Activated T-cell treated with anti-CD3 and anti-CD28 coated beads, Interleukin-2, amount 50 U/mL, for 1 hour (primary cell): ENCODE measurements at places on chromosomes 5 and 9.

DNA sequence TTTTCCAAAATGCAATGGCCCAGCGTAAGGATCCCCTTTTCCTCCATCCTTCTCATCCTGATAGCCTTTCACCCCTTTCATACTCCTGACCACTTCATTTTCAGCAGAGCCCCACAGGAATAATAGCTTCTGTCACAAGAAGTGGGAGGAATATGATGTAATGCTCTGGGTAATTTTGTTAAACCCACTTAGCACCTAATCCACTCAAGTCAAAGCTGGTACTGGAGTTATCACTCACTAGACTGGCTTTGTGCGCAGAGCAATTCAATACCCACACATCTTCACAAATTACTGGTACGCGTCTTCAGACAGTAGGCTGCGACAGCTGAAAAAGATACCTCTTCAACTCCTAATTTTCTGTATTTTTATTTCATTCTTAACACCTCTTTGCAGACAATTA, 2232.8 kb upstream of the WWC1 start:
- no peak for DNase-seq

DNA sequence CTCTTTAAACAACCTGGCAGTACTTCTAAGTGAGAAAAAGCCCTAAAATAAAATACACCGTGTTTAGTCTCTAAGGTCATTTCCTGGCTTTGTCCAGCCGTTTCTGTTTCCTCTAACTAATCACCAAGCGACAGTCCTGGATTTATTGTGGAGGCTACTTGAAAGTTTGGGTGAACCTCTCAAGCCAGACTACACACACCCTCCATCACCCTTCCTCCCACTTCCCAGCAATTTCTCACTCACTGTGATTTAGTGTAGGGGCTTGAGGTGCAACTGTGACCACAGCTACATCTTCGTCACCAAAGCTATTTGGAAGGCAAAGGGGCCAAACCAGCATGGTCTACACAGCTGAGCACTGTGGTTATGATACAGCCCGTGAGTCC, 240.0 kb upstream of the SLC24A2 start:
- no peak for DNase-seq

- DNase-seq: no peak
Observed at GRCh38 chr5:31703757-31704156, 64.8 kb downstream of the PDZD2 start.

DNA sequence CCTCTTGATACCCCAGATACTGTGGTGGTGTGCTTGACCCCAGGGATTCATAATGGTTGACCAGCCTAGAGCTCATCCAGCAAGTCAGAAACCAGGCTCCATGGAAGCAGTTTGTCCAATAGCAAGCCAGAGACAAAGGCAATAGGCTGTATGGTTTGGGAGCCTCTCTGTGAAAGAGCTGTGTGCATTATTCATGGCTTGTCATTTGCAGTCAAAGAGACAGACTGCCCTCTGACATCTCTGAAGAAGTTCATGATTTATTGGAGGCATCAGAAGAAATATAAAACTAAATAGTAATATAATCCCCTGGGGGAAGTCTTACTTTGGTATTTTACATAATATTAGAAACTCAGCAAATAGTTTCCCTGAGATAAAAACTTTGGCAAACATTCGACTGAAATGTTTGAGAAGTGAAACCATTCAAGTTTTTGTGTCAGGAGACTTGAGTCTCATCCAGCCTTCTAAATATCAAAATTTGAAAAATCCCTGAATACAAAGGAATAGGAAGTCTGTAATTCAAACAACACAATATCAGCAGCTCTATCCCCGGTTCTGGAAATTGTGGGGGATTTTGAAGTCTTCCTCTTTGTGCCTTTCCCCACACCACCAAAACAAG, 250.3 kb downstream of the ZSWIM6 start:
- DNase-seq: no peak

DNA sequence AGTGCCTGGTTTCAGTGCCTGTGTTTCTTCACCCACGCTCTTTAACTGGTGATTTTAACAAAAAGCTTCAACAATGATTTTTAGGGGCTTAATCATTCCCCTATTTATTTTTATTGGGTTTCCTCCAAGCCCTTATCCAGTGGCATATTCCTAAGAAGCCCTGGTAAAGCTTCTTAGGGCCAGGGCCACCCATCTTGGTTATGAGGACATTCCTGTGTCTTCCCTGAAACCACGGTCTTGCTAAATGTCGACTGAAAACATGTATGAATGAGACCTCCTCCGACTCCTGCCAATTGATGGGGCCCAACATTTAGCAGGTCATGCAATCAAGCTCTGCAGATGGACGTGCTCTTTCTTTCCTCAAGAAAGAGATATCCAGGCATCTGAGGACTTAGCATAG, 13.7 kb upstream of the CARTPT start:
- no peak for DNase-seq

GRCh38 chr5:144460600-144460999, 289.9 kb downstream of the KCTD16 start:
- DNase-seq: no peak

GRCh38 chr5:54561651-54562050, 44.1 kb downstream of the SNX18 start:
- no peak for DNase-seq

- no peak for DNase-seq
Observed at GRCh38 chr5:62684310-62684709, 105.7 kb downstream of the LRRC70 start.

DNA sequence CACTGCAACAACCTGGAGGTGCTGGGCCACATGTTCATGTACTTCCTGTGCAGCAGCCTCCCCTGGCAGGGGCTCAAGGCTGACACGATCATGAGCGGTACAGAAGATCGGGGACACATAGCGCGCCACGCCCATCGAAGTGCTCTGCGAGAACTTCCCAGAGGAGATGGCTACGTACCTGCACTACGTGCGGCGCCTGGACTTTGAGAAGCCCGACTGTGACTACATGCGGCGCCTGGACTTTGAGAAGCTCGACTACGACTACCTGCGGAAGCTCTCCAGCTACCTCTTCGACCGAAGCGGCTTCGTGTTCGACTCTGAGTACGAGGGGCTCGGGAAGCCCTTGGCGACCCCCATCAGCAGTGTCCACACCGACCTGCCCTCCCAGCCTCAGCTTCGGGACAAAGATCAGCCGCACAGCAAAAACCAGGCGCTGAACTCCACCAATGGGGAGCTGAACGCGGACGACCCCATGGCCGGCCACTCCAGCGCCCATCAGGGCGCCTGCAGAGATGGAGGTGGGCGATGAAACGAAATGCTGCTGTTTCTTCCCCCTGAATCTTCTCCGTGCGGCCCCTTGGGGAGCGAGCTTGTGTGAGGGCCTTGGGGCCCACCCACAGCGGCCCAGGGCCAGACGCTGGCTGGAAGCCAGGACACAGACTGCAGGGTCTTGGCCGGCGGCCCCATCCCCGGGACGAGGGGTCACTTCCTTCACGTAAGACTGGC, 56.5 kb downstream of the JAK2 start:
- no peak for DNase-seq

- no peak for DNase-seq
Observed at GRCh38 chr5:93062548-93062947, 518.5 kb downstream of the NR2F1-AS1 start.

DNA sequence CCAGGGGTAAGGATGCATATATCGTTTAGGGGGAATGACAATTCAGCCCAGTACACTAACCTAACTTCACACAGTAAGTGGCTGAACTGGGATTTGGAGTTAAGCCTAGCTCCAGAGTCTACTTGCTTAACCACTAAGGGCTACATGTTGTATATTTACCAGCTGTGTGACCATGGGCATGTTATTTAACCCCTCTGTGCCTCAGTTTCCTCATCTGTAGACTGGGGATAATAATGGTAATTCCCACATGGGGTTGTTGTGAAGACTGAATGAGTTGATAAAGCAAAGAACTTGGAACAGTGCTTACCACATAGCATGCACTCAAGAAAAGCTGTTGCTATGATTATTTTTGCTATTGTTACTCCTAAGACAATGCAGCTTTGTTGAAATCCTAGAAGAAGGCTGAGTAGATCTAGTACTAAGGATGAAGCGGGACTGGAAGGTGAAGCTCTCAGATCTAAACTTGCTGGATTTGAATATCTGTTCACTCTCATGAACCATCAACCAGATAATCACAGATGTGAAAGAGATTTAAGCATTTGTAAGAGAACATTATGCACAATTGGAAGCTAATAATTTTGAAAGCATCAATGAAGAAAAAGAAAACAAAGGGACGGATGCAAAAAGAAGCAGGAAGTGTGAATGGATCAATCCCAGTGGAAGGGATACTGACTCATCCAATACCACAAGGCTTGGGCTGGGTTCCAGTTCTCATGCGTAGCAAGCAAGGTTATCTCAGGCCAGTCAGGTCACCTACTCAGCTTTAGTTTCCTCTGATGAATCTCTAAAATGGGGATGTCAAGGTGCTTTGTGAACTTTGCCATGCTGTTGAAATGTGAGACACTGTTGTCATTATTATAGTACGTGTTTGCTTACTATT, 78.5 kb upstream of the TBC1D2 start:
- no peak for DNase-seq

DNA sequence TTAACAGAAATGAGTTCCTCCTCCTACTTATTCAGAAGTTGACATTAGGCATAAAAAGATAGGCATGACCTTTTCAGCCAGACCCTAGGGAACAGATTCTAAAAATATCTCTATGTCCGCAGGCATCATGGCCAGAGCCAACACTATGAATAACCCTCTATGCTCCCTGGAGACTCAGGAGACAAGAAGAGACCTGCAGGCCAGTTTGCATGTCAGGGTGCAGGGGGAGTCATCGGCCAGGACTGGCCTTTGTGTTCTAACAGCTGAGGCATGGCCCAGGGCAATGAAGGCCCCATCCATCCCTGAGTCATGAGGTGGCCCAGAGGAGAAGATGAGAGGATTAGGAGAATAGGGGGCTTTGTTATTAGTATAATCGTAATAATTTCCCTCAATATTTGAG, 93.8 kb downstream of the TMEM215 start:
- DNase-seq: no peak

DNA sequence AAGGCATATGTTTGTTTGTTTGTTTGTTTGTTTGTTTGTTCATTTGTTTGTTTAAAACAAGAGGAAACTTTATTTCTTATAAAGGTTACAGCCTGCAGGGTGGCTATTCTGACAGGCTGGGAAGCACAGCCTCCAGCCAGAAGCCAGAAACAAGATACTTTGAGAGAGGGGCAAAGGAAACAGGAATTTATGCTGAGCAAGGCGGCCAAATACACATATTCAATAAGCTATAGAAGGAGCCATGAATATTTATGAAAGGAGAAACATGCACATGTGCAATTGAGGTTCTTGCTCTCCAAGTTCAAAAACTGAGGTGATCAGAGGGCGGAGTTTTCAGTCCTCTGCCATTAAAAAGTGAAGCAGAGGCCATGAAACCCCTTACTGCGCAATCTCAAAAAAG, 19.6 kb downstream of the KLHL3 start:
- no peak for DNase-seq

DNA sequence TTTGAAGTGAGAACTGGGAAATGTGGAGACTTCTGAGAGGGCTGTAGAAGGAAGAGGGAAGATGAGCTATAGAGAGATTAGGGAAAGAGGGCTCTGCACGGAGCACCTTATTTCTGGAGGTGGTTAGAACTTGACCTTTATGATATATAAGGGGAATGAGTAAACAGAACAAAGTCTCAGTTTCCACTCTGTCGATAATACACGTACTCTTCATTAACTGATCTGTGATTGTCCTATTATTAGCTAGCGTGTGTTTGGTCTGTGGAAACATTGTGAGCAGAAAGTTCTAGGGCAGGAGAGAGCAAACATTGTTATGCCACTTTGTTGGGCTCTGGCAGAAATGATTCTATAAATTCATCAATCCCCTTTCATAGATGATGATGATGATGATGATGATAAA, 118.5 kb downstream of the UGCG start:
- DNase-seq: no peak

DNA sequence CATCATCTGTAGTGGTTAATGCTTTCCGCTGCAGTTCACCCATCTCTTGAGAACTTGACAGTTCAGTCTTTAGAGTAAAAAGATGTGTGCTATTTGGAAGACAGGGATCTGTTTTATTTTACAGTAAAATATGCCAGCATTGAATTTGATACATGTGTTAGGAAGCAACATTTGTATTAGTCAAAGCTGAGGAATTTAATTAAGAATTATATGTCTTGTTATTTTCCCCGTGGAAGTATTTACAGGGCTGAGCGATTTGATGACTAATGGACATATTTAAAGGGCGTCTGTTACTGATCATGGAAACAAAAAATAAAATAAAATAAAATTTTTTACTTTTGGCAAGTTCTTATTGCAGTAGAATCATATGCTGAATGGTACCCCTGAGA, 101.3 kb downstream of the PAM start:
- no peak for DNase-seq

GRCh38 chr9:34560599-34561214, 28.8 kb downstream of the CNTFR start:
- DNase-seq: no peak
